ENCODE measurements at places on chromosomes 1 and 21. TPM values are rescaled to one million over a fixed set of nuclear protein-coding genes. Genes with fewer than 3 reads are reported as not detected.

DNA sequence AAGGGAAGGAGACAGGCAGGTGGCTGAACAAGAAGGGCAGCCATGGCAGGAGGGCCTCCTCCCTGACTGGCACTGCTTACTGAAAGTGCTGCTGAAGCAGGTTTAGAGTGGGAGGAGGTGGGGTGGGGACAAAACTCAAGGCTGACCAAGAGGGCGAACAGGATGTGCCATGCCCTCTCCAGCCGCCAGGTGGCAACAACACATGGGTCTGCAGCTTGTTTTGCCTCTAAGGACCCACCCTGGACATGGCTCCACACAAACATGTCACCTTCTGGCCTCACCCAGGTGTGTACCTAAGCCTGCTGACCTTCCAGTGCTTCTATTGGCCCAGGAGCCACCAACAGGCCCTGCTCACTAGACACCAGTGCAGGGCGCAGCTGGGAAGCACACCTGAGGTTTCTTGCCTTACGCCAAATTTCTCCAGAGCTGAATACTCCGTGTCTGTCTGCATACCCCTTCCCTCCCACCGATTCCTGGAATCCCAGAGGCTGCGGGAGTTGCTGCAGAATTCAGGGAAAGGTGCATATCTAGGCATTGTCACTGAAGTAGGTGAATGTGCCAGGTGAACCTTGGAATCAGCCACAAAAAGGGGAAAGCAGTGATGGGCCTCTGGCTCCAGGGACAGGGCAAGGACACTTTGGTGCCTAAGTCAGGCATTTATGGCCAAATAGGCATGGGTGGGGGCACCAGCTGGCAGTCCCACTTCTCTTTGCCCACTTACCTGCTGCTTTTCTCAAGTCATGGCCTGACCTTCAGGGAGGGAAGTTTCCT is 5.3 kb downstream of the PSRC1 start:
- peak; percentile 54 for DNase-seq

Gene TNFRSF9
- 3.2 TPM for polyA plus RNA-seq

DNA sequence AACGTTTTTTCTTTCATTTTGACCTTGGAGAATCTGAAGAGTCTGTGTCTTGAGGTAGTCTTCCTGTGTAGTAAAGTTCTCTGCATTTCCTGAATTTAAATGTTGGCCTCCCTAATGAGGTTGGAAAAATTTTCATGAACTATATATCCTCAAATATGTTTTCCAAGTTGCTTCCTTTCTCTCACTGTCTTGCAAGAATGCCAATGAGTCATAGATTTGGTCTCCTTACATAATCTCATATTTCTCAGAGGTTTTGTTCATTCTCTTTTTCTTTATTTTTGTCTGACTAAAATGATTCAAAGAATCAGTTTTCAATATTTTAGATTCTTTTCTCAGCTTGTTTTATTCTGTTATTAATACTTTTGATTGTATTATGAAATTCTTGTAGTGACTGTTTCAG is 87.6 kb downstream of the DRAM2 start:
- no peak for DNase-seq

DNA sequence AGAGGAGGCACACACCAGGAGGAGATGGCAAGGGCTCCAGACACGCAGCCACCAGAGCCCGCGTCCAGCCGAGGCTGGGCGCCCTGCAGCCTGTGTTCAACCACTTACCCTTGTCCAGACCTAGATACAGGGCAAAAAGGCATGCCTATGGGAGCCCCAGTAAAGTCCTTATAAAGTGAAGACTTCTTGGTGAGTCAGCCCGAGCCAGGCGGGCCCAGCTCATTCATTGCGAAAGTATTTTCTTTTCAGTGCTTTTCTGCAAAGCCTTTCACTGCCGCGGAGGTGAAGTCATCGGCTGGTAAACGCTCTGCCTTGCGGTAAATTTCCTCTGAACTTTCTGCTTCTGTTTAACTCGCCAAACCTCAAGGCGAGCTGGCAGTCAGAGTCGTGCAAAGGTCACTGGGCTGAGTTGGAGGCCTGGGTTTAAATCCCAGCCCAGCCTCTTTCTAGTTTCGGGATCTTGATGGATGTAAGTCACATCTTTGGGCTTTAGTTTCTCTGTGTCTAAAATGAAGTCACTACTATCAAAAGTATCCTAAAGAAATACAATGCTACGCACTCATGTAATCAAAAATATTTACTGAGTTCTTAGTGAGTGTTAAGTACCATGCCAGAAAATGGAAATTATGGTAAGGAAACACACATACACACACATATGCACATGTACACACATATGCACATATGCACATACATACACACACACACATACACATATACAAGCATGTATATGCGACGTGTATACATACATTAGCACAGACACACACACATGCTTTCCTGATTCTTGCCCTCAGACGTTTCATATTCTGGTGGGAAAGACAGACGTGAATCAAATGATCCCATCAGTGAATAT is 54.7 kb upstream of the IFFO2 start:
- peak; percentile 43 for DNase-seq

DNA sequence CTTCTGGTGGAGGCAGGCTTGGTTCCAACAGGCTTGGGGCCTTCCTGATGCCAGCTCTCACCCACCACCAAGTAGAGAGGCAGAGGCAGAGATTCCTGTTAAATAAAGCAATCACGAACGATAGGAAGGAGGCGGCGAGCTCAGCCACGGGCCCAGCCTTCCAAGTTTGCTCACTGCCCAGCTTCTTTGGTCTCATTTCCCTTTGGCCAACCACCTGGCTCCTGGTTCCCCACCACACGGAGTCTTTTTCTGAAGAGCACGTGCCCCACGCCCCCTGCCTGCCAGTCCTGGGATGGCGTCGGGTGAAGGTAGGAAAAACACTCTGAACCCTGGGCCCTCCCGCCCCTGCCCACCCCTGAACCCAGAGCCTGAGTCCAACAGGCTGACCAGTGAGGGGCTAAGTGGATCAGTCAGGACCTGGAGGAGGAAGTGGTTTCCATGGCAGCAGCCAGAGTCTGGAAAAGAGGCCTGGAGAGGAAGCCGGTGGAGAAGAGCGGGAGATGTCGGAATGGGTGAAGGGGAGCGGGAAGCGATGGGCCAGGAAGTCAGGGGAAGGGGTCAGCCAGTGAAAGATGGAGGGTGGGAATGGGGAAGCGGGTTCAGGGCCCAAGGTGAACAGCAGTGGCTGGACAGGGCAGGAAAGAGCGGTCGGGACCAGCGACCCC is 158.2 kb upstream of the KLHDC7A start:
- no peak for DNase-seq

Gene CC2D1B
- polyA plus RNA-seq, result 16.0 TPM

- DNase-seq, result no peak
Measured at GRCh38 chr1:172533513-172534151, 682 bp downstream of the SUCO start.

DNA sequence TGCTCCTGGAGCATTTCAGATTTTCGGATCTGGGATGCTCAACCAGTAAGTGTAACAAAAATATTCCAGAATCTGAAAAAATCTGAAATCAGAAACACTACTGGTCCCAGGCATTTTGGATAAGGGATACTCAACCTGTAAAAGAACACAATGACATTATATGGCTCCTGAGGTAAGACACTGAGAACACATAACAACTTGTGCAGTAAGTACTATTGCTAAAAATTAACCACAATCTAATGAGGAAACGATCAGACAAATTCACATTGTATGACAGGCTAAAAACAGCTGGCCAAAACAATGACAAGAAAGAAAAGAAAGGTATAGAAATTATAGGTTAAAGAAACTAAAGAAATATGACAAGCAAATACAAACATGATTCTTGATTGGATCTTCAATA is 54.9 kb downstream of the LTN1 start:
- no peak for DNase-seq

DNA sequence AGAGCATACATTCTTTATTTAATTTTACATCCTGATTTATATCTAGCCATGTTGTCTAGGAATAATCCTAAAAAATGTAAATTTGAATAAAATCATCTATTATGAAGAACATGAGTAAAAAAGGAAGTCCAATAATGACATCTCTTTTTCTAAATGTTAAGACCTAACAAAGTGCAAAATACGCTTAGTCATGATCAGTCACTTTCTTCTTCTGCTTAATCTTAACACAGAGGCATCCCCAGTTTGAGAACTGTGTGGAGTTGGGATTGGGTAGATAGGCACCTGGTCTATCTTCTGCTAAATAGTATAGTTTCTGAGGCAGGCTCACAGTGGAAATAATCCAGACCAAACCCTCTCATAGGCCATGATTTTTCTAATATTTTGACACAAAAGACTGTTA is 311.7 kb upstream of the LRRC7 start:
- no peak for DNase-seq

DNA sequence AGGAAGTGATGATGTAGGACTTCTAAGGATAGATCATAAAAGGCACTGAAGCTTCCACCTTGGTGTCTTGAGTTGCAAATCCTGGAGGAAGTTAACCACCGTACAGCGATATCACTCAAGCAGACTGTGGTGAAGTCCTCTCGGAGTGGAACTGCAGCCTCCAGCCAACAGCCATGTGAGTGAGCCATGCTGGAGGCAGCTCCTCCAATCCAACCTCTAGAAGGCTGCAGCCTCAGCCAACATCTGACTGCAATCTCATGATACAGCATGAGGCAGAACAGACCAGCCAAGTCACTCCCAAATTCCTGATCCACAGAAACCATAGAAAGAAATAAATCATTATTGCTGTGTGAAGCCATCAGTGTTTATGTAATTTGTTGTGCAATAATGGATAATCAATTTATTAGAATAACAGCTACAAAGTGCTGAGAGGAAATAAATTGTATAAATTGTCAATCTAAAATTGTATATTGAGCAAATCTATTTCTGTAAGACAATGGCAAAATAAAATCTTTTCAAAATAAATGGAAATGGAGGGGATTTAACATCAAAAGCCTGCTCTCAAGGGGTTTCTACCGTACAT is 65.0 kb downstream of the PRSS38 start:
- DNase-seq, result no peak

DNA sequence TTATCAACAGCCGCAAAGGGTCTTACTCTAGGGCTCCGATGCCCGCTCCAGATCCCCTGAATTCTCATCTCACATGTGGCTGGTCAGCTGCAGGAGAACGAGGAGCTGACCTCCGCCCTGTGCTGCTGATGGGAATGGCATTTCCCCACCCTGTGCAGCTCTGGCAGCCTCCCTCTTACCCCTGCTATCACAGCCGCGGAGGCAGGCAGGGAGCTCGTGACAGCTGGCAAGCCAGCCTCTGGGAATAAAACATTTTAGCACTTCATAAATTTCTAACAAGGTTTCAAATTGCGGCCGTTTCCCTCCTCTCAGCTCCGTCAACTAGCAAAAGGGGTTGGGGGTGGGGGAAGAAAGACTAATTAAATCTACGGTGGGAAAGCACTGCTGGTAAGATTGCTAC is 81.1 kb downstream of the DSCAM start:
- no peak for DNase-seq

DNA sequence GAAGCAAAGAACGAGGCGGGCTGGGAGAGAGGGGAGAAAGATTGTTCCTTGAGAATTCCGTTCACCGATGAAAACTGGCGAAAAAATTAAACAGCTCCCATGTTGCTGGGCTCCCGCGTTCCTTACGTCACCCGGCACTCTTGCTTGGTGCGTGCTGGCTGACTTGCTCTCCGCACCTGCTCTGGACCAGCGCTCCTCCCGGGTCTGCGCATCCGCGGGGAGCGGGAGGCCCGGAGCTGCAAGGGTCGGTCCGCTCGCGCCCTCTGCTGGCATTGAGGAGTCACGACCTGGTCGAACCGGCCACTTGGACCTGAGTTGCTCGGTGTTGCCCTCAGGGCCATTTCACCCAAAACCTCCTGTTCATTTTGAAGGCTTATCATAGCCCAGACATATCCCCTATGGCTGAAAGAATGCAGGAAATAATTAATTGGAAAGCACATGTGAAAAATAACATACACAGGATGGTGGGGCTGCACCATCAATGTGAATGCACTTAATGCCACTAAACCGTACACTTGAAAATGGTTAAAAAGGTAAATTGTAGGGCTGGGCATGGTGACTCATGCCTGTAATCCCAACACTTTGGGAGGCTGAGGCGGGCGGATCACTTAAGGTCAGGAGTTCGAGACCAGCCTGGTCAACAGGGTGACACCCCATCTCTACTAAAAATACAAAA is 98.9 kb upstream of the BACE2 start:
- DNase-seq, result no peak

DNA sequence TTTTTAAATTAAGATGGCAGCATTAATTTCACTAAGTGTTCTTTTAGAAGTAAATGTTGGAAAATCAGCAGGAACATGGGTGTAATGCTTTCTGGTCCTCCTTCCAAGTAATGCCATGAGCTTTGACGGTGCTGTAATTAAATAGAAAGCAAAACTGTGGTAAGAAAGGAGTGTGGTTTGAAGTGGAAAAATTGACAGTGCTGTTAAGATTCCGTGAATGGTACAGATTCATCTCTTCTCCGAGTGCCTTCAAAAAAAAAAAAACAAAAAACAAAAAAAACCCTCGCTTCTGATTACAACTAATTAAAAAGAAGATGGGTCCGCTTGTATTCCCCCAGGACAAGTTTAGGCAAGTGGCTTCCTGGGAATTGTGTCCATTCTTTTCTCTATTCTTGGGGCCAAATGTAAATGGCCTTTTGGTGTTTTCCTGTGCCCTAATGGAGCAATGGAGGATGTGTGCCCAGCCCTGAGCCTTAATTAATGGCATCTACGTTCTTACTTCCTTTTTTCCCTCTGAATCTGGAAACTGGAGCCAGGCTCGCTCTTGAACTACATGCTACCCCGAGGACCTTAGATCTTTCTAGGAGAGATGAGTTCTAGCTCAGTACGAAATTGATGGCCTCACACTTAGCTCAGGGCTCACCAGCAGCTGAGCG is 5.1 kb downstream of the LMO4 start:
- DNase-seq, result no peak

Gene SDC3
- polyA plus RNA-seq, result 0.04 TPM

- DNase-seq, result peak; percentile 32
Measured at GRCh38 chr1:151006327-151007052, at the start of gene MINDY1. Gene MINDY1, minus strand, starts transcription at chr1:151006902. Its CDS starts 4,285 bp downstream, at chr1:151002617.

GRCh38 chr1:179121159-179121938 is 39.5 kb downstream of the TOR3A start:
- no peak for DNase-seq
